NCI-H1092 treated with DMSO at 0.1 percent for 48 hours (cell line): ENCODE measurements at places on chromosomes 4 and X.

- no peak for DNase-seq
These were observed 11.3 kb downstream of the POU4F2 start for GRCh38 chr4:146650034-146650433.

DNA sequence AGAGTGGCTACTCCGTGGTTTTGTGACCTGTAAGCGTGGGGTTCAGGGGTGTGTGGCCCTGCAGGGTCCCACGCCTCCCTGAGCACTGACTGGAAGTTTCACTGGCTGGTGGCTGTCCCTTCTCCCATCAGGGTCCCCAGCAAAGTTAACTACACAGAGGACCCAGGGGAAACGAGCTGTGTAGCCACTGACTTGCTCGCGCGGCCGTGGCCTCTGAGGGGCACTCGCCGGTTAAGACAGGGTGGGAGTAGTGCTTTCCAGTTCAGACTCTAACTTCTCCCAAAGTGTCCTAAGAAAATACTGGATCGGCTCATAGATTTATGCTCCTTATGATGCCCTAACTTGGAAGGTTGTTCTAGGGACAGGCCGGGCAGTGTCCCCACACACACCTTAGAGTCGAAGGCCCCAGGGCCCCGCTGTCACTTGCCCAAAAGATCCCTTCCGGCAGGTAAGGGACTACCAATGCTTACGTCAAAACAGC is 28.2 kb downstream of the NELFA start:
- no peak for DNase-seq

DNA sequence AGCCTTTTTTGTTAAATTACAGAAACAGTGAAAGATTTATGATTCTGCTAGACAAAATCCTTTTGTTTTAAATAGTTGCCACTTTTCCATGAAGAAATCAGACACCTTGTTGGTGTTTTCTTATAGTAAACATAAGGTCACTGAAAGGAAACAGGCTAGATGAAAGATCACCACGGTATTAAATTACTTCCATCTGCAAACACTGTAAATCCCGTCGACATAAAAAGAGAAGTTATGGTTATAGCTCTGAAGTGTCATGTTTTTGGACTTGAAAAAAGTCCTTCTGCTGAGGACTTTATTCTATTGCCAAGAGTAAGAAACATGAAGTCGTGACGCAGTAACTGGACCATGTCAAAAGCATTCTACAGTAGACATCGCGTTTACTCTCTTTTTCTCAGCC is 567.6 kb upstream of the SLIT2 start:
- no peak for DNase-seq

- DNase-seq: no peak
These were observed 407.0 kb downstream of the KLHL4 start for GRCh38 chrX:87924619-87925018.

DNA sequence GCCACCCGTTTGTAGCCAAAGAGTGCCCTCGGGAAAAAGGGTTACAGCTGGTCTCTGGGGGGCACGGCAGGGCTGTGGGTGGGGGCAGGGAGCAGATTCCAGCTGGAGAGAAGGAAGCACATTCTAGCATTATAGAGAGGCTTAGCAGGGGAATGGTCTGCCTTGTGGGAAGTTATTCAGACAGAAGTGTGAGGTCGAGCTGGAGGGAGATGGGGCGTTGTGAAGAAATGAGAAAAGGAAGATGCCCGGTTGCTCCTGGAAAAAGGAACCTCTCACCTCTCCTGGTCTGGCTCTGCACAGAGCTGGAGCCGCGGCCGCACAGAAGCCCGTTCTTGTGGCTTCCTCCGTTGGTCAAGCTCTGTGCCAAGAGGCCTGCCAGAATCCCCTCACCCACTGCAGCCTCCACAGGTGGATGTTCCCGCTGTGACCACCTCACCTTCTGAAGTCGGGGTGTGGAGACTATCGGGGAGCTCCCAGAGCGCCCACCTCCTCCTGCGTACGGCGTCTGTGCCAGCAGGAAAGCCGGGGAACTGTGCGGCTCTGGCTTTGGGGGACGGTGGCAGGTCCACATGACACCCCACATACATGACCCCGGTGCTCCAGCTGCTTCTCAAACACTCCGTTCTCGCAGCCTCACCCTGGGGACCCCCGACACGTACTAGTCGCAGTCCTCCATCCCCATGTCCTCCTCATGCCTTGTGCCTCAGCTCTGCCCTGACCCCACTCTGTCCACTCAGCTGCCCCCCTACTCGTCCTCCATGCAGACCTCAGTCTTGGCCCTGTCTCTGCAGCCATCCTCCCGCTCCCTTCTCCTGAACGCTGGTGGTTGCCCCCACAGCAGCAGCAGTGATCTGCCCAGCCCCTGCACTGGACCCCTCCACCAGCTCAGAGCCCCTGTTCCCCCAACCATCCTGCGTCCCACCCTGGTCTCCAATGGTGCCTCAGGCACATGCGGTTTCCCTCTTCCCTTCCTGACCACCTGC is 52.2 kb upstream of the HGFAC start:
- DNase-seq: no peak

DNA sequence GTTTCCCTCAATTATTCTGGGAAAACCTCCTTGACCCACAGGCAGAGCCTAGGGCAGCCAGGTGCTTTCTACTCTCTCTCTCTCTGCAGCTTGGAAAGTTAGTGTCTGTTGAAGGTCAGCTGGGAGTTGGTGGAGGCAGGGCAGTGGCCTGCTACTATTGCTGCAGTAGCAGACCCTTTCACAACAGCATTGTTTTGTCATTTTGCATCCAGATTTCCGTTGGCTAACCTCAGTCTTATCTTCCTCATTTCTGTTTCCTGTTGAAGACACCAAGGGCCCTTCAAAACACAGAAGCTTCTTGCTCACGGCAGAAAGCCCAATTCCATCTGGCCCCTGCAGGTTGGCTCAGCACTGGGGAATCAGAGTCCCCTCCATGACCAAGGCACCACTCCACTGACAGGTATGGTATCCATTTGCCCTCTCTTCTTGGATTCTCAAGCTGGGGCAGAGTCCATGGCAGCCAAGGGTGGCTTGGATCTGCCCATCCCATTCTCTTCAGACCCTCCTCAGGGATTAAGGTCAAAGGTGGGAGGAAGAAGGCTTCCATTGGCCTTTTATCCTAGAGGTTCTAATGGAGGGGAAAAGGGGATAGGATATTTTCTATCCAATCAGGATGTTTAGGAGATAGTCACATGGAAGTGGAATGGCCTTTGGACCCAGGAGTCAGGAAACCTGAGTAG is 24.6 kb downstream of the VSIG4 start:
- no peak for DNase-seq

GRCh38 chr4:184911310-184911709 is 85.5 kb upstream of the ACSL1 start:
- DNase-seq: no peak

- no peak for DNase-seq
These were observed 118.3 kb upstream of the ATOH1 start for GRCh38 chr4:93710101-93710846.

DNA sequence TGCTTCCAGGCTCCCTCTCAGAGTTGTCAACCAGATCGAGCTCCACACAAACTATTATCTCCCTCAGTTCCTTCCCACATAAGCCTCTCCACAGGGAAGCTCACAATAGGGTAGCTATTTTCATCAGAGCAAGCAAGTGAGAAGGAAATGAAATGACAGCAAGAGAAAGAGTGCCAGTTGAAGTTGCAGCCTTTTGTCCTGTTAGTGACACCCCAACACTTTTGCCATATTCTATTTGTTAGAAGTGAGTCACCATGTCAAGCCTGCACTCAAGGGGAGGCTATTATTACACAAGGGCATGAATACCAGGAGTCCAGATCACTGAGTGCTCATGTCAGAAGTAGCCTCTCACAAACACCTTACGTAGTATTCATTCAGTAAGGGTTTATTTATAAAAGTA is 266.3 kb upstream of the NOCT start:
- no peak for DNase-seq

- DNase-seq: no peak
These were observed 43.5 kb upstream of the ZNF330 start for GRCh38 chr4:141177171-141177570.

DNA sequence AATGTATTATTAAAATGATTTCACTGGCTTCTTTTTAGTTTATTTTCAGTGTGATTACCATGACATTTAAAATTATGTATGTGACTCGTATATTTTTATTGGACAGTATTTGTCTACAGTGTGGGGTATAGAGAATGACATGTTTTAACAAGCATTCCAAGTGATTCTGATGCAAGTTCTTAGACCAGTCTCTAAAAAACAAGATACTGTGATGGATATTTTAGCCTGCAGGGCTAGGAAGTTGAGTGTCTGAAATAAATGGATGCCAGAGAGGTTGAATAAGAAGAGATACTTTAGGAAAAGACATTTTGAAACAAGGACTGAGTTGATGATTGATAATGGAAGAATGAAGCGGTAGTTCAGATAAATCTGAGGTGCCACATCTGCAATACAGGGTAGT is 3.5 kb upstream of the MAD2L1 start:
- DNase-seq: no peak

DNA sequence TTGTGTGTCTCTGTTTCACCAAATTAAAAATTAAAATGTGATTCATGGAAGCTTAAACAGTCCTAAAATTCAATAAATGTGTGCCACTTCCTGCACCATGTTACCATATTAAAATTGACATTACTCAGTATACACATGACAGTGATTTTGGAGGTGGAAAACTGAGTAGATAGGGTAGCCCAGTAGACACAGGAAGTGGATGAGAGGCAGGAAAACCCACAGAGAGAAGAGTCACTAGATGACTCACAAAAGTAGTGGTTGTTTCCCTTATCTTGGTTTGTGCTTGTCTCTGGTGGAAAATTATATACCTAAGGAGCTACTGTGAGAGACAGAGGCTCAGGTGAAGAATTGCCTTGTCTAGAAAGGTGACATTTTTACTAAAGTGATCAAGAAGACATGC is 375.8 kb upstream of the CXorf51B start:
- DNase-seq: no peak

GRCh38 chrX:21766101-21766500 is 8.2 kb upstream of the SMPX start:
- no peak for DNase-seq

- no peak for DNase-seq
These were observed 54.7 kb downstream of the CD38 start for GRCh38 chr4:15832523-15833451.

- DNase-seq: no peak
These were observed 880 bp downstream of the UNC5C start for GRCh38 chr4:95547715-95548471.

GRCh38 chr4:174928174-174928573 is 10.0 kb downstream of the ADAM29 start:
- no peak for DNase-seq

DNA sequence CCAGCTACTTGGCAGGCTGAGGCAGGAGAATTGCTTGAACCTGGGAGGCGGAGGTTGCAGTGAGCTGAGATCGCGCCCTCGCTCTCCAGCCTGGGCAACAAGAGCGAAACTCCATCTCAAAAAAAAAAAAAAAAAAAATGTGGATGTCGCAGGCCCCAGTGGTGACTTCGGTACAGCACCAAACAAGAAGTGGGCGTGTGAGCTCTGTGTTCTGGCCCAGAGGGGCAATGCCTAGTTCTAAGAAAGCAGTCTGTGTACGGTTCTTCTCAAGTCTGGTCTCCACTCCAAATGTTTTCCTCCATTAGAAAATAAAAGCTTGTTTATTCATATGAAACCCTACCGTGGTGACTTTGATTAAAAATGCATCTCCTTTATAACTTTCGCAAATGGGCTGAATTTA is 92.0 kb upstream of the DDX3X start:
- DNase-seq: no peak

DNA sequence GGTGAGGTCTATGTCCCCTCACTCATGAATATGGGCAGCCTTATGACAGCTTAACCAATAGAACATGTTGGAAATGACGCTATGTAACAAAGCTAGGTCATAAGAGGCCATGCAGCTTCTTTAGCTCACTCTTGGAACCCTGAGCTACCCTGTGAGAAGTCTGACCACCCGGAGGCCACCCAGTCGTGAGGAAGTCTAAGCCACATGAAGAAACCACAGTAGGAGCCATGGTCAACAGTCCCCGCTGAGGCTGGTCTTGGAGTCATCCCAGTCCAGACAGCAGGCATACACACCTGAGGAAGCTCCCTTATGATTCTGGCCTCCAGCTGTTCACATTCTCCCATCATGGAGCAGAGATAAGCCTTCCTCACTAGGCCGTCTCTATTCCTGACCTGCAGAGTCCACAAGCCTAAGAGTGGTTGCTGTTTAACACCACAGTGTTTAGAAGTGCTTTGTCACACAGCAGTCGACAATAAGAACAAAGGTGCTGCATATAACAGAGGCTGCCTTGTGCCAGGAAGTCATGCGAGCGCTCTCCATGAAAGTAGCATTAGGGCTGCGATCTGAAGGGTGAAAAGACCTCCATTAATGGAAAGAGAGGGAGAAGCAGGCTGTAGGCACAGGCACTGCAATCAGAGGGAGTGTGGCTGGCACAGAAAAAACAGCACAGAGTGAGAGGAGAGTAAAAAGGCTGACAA is 38.2 kb downstream of the TSPAN5 start:
- DNase-seq: no peak

DNA sequence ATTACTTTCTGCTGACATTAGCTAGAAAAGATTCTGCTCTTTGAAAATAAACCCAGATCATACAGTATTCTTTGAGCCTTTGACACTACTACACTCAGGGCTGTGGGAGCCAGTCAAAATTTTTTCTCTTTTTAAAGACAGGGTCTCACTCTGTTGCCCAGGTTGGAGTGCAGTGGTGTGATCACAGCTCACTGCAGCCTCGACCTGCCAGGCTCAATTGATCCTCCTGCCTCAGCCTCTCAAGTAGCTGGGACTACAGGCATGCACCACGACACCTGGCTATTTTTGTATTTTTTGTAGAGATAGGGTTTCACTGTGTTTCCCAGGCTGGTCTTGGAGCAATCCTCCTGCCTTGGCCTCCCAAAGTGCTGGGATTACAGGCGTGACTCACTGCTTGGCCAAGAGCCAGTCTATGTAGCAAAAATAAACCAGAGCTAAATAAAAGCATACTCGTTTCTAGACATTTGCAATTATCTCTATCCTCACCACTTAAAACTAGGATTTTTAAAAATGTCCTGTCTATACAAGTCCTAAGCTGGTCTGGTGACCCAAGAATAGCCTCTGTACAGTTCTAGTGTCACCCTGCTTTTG is 43.2 kb downstream of the AKAP4 start:
- no peak for DNase-seq

GRCh38 chrX:39692796-39693195 is 405.0 kb downstream of the BCOR start:
- DNase-seq: no peak

GRCh38 chr4:174273930-174274329 is 9.5 kb downstream of the FBXO8 start:
- DNase-seq: no peak
